ENCODE measurements at places on chromosomes 11 and 22.

GRCh38 chr11:108672113-108672512 is 7.2 kb downstream of the DDX10 start:
- DNase-seq = no peak

GRCh38 chr11:20656901-20657300 is 12.5 kb upstream of the NELL1 start:
- no peak for DNase-seq

DNA sequence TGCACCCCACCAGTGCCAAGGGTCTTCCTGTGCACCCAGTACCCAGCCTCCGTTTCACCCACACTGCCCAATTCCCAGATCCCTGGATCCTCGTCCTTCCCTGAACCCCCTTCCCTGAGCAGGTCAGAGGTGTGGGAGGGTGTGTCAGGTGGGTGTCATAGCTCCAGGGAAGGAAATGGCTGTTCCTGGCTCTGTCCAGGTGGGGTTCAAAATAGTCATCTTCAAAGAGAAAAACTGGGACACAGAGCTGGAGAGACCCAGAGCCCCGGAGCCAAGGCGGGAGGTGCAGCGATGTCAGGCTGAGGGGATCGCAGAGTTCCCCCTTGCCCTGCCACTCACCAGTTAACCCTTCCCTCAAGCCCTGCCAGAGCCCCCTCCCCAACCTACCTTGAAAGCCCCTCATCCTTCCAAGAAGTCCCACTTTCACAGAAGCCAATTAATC is 698 bp downstream of the C1QTNF4 start:
- no peak for DNase-seq

DNA sequence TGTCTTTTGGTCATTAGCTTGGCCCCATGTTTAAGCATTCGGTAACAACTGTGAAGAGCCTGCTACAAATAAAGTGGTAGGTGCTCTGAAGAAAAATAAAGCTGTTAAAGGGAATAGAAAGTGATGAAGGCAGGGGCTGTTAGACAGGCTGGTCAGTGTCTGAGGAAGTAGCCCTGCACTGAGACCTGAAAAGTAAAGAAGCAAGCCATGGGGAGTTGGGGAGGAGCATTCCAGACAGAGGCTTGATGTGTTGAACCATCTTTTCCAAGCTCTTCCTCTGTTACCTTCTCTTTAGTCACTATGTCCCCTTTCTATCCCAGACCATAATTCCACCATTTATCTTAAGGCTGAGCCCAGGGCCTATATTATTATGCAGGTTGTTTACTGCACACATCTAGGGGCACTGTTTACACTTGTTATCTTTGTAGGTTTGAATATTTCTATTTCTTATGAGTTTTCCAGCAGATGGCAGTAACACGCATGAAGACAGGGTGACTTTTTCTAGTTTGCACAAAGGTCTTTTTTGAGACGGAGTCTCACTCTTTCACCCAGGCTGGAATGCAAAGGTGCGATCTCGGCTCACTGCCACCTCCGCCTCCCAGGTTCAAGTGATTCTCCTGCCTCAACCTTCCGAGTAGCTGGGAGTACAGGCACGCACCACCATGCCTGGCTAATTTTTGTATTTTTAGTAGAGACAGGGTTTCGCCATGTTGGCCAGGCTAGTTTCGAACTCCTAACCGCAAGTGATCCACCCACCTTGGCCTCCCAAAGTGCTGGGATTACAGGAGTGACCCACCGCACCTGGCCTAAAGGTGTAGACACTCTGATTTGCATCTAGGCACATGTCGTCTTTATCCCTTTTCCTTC is 23.0 kb downstream of the ZFTA start:
- no peak for DNase-seq

- DNase-seq = no peak
Measured at GRCh38 chr11:75986966-75987365, 172.0 kb downstream of the UVRAG start.

DNA sequence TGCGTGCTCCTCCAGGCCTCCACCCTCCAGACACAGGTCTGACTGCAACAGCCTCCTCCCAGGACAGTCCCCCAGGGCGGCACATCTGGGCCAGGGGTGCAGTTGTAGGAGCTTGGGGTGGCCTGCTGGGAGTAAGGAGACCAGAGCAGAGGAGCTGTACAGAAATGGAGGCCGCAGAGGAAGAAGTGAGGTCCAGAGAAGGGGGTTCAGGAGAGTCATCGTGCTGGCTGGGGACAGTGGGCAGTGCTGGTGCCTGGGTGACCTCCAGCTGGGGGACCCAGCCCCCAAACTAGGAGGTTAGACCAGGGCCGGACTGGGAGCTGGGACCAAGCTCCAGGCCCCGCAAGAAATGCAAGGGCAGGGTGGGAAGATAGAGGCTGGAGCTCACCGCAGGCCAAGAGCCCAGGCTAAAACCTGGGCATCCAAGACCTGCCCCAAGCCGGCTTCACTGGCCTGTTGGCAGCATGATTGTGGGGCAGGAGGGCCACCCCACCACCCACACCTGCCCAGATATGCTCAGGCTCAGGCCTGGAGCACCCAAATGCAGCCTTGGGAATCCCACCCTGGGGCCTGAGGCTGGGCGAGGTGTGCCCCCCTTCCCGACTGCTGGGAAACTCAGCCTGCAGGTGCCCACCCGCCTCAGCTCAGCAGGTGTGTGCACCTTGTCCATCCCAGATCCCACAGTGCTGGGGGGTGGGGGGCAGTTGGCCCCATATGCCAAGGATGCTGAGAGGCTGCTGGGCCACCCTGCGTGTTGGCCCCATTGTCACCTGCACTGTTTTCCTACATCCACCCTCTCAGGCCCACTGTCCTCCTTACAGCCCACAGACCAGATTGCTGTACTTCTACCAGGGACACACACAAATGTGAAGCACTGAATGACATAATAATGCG is 96.9 kb downstream of the MORC2 start:
- no peak for DNase-seq

DNA sequence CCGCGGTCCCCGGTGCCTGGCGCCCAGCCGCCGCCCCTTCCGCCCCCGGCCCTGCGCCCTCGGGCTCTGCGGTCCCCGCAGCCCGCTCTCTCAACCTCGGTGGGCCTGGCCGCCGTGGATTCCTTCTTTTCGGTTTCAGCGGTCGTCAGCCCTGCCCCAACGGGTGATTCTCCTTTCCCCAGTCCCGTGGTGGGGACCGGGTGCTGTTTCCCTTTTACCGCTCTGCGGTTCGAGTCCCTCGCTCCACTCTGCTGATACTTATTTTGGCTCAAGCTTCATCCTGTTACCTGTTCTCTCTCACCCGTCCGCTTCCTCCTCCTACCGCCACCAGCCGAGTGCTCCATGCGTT is 494 bp downstream of the ZDHHC5 start:
- peak; percentile 59 for DNase-seq

- no peak for DNase-seq
Measured at GRCh38 chr11:102620818-102621561, 4.1 kb downstream of the MMP20 start.

- DNase-seq = no peak
Measured at GRCh38 chr11:33227578-33228261, 29.5 kb upstream of the HIPK3 start.

- DNase-seq = no peak
Measured at GRCh38 chr11:119804698-119805097, 75.7 kb upstream of the NECTIN1 start.

- no peak for DNase-seq
Measured at GRCh38 chr22:44212936-44213335, 32.2 kb downstream of the PARVG start.

DNA sequence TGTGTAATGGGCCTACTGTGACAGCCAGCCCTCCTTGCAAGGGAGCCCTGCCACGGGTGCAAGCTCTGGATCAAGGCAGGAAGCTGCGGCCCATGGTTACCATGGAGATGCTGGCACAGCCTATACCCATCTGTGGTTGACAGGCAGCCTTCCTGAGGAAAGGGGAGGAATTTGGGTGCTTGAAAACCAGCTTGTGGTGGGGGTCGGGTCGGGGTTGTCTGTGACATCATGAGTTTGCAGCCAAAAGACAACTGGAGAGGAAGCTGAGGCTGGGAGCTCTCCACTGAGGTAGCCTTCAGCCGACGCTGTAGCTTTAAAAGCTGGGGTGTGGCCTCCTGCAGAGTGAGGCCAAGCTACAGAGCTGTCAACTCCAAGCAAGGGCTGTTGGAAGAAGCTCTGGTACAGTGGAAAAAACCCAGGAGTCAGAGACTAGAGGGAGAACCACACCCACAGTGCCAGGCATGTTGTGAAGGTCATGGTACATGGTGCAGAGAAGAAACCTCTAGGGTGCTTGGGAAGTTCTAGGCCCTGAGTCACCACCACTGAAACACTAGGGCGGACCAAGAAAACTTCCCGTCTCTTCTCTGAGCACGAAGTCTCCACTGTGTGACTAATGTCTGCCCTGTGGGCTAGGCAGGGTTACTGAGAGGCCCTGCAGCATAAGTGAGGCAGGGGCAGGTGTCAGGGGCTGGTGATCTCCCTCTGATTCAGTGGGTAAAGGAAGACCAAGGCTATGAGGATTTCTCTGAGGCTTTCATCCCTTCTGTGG is 10.8 kb upstream of the LDHA start:
- peak; percentile 82 for DNase-seq

DNA sequence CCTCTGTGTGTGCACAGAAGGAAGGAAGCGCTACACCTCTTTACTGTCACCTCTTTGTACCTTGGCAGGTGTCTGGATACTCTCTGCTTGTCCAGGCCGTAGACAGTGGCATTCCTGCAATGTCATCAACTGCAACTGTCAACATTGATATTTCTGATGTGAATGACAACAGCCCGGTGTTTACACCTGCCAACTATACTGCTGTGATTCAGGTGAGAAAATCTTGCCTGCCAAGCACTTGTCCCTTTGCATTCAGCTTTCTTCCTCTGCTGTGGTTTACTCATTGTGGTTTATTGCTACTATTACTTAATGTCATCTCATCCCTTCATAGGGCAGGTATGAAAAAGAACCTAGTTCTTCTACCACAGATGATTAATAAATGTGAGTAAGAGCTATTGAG is 131.9 kb upstream of the MTNR1B start:
- no peak for DNase-seq

GRCh38 chr11:29214833-29215232 is 802.0 kb downstream of the KCNA4 start:
- DNase-seq = no peak

DNA sequence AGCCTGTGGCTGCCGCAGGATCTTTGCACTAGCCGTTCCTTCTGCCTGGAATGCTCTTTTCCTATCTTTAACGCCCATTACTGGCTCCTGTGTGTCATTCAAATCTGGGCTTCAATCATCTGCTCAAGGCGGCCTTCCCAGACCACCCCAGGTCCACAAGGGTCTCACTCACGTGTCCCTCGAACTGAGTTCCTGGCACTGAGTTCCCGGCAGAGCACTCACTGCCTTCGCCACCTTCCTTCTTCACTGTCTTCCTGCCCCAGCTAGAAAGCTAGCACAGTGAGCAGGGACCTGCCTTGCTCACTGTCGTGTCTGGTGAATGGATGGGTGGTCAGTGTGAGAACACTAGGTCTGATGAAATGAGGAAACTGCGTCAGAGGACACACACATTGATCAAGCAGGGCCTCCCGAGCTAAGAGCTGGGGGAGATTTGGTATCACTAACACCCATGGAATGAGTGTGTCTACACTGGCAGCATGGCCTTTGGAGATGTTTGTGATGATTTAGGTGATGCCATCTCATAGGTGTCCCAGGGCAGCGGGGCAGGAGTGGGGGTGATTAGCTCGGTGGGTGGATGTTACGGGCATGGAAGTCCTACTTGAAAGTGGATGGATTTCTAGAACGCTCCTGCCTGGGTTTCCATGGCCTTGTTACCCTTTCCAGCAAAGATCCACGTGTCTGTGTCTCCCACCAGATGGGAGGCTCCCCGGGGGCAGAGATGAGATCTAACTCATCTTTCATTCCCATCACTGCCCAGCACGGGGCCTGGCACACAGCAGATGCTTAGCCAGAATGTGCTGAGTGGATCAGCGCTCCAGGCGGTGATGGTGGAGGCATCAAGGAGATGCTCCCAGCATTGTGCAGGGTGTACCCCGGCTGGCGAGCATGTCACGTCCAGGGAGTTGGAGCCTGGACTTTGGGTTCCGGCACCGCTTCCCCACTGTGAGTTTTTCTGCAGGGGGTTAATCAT is 64.5 kb downstream of the SHISAL1 start:
- DNase-seq = no peak

- no peak for DNase-seq
Measured at GRCh38 chr11:28835317-28835716, 727.1 kb downstream of the METTL15 start.

GRCh38 chr22:28351476-28351875 is 328.2 kb downstream of the TTC28 start:
- DNase-seq = no peak
